Activated naive CD4-positive, alpha-beta T cell treated with anti-CD3 and anti-CD28 coated beads for 36 hours (primary cell): ENCODE measurements at places on chromosomes 7 and 10.

DNA sequence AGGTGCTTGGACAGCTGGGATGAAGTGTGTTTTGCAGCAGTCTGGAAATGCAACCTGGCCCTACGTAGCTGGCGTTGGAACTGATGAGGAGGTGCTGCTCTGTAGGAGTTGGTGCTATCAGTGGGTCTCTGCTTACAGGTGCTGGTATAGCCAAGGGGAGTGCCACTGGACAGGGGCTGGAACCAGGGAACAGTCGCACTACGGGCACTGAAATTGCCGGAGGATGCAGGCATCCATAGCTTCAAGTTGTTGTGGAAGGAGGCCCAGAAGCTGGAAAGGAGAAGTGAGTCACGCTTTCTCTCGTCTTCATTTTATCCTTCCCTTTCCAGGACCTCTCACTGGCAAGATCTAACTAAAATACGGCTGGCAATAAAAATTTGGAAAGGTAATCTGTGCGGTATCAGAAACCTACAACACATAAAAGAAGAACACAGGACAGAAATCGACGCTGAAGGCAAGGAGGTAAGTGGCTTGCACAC, 25.8 kb downstream of the MACC1 start:
- DNase-seq, result no peak

- DNase-seq, result no peak
Observed at GRCh38 chr10:129951101-129951969, 12.7 kb downstream of the EBF3 start.

- DNase-seq, result no peak
Observed at GRCh38 chr7:151665368-151665767, 145.7 kb upstream of the RHEB start.

- DNase-seq, result no peak
Observed at GRCh38 chr10:77301305-77301730, 336.3 kb downstream of the KCNMA1 start.

- DNase-seq, result no peak
Observed at GRCh38 chr10:99698504-99699080, 33.3 kb downstream of the COX15 start.

GRCh38 chr10:10891124-10892082, 126.3 kb upstream of the CELF2 start:
- no peak for DNase-seq

DNA sequence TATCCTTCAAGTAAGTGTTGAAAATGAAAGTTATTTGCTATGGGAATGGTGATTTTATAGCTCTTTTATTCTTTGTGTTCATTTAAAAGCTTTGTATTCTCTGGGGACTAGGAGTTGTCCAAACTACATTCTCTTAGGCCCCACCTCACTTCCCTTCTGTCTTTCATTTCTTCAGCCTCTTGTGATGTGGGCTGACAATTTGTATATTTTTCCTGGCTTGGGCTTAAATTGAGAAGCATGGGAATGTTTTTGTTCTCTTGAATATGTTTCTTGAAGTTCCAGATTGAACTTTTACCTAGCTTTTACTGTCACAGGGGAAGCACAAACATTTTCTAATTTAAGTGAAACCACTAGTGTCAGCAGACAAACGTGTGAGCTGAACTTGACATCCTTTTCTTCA, 27.9 kb downstream of the BBS9 start:
- DNase-seq, result no peak

DNA sequence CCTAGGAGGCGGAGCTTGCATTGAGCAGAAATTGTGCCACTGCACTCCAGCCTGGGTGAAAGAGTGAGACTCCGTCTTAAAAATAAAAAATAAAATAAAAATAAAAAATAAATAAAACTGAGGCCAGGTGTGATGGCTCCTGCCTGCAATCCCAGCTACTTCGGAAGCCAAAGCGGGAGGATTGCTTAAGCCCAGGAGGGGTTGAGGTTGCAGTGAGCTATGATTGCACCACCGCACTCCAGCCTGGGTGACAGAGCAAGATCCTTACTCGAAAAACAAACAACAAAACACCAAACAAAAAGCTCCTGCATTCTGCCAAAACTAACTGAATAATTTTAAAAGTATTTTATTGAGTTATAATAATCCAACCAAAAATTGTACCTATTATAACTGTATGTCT, 36.2 kb downstream of the AGAP4 start:
- no peak for DNase-seq

GRCh38 chr10:64283621-64284020, 762.4 kb downstream of the REEP3 start:
- DNase-seq, result no peak

DNA sequence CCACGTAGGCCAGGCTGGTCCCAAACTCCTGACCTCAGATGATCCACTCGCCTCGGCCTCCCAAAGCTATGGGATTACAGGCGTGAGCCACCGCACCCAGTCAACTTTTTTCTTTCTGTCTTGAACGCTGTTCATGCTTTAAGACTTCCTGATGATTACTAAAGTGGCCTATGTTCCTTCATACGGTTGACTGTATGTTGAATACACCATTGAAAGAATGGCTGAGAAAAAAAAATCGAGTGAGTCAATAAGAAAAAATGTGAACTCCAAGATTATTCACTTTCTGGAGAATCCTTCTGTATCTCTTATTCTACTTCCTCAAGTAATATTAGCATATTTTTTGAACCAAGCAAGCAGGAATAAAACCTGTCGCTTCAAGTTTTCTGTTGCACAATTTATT, 955.0 kb downstream of the GATA3 start:
- no peak for DNase-seq

DNA sequence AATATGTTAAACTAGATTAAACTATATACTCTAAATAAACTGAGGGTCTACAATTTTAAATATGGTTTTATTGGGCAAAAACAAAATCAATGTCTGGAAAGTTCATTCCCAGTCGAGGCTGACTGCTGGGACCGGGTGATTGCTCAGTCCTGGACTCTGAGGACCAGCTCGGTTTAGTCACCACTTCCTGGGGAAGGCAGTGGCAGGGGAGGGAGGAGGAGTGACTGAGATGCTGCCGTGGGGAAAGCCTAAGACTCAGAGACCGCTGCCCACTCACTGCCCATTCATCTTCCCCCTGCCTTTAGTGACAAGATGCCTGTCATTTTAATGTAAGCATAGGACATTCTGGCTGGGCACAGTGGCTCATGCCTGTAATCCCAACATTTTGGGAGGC, 29.0 kb downstream of the ATOH7 start:
- DNase-seq, result peak; percentile 5
